Activated naive CD8-positive, alpha-beta T cell treated with anti-CD3 and anti-CD28 coated beads, Interleukin-2, amount 10 ng/mL, durations not matched to agents 7 days and 5 days (primary cell): ENCODE measurements at places on chromosomes 4 and X. TPM values are rescaled to one million over a fixed set of nuclear protein-coding genes. Genes with fewer than 3 reads are reported as not detected.
A peak's percentile ranks its signal among the peaks of the same experiment; 100 is the strongest.

DNA sequence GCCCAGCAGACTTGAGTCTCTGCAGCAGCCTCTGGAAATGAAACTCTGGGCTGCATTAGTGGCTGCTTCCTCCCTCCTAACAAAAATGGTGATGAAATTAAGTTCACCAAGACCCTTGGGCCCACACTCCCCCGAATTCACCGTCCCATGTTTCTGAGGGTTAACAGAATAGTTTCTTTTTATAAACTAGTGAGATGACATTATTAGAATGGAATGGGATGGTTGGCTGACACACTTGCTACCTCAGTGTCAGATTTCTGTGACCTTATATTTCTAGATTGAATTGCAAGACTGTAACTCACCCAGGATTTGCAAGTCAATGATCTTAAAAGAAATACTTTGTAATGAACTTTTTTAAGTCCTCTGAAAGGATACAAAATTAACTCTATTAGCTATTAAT, 127.1 kb downstream of the SHROOM3 start:
- peaks cover 1% of the 10 kb centered on the region for H3K36me3 ChIP-seq
- H3K27ac ChIP-seq, result no peak overlapping the region
- no peak for DNase-seq
- H3K27me3 ChIP-seq, result peaks cover 5% of the 10 kb centered on the region
- peaks cover 12% of the 10 kb centered on the region for H3K4me1 ChIP-seq

GRCh38 chrX:22739276-22739675, 260.5 kb upstream of the DDX53 start:
- no peaks in the 10 kb centered on the region for H3K4me1 ChIP-seq
- no peaks in the 10 kb centered on the region for H3K36me3 ChIP-seq
- no peak overlapping the region for H3K27ac ChIP-seq
- H3K27me3 ChIP-seq, result no peaks in the 10 kb centered on the region
- no peak overlapping the region for H3K4me3 ChIP-seq
- no peak for DNase-seq

SYNPO2 gene
- 1.2 TPM for total RNA-seq

DNA sequence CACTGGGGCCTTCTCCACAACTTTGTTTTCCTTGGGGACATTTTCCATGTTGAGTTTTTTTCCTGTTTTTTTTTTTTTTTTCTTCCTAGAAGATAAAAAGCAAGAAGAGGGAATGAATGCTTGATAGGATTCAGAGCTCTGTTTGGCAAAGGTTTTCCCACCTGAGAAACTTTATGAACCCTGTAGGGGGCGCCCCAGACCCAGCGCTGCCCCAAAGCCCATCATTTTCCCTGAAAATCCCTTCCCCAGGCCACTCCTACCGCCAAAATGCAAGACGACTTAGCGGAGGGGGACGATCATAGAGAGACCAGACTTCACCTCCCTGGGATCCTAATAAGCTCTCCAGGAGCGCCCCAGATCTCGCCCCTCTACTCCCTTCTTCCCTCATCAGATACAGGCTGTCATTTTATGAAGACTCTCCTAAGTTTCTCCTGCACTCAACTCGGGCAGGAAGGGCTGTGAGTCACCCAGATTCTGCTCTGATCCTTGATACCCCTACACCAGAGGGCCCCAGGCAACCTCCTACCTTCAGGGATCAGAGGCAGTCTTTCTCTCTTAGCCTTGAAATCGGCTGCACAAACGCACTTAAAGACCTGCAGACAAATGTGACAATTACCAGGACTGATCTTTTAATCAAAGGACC, 1.4 kb downstream of the BEX5 start:
- peak overlapping the region; percentile 94 for H3K27ac ChIP-seq
- peaks cover 16% of the 10 kb centered on the region for H3K4me1 ChIP-seq
- H3K4me3 ChIP-seq, result peak overlapping the region; percentile 95
- H3K36me3 ChIP-seq, result no peaks in the 10 kb centered on the region
- peak; percentile 20 for DNase-seq

PPP1R2C gene
- not detected for total RNA-seq

GRCh38 chrX:3420316-3420715, 73.9 kb upstream of the MXRA5 start:
- H3K4me3 ChIP-seq, result no peak overlapping the region
- no peaks in the 10 kb centered on the region for H3K36me3 ChIP-seq
- no peak overlapping the region for H3K27ac ChIP-seq
- no peak for DNase-seq
- H3K27me3 ChIP-seq, result no peaks in the 10 kb centered on the region
